ENCODE measurements at places on chromosomes 12 and 14.

DNA sequence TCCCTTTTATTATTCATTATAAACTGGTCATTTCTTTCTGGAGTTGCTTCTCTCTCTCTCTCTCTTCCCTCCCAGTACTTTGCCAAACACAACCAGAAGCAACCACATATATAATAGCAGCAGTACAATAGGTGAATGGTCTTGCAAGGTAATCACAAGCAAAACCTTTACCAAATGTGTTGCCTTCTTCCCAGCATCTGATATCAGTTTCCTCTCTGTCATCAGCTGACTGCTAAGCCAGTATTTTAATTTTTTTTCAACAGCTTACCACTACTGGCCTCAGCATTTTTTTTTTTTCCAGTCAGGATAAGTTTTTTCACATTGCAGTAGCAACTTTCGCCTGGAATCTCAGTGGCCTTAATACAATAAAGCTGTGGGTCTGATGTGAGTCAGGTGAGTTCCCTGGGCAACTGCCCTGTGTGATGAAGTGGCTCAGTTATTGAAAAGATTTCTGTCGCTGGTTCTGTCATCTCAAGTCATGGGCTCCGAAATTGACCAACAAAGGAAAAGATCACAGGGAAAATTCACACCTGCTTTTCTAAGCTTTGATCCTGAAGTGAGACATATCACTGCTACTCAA lies 282.5 kb upstream of the AMIGO2 start:
- no peak for DNase-seq

DNA sequence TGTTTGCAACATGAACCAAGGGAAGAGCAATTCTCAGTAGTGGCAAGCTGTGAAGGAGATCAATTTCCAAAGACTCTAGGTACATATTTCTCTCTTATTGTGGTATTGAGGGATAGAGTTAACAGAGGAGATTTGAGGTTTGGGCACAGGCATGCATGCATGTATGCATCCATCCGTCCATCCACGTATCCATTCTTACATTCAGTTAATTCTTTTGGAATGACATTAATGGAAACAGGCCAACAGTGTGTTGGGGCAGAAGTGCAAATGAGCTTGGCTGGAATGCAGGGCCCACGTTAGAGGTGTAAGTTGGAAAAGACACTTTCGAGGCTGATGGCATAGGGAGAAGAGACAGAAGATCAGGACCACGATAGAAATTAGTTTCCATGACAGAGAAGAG lies 216.9 kb upstream of the PELI2 start:
- no peak for DNase-seq

- no peak for DNase-seq
Measured at GRCh38 chr14:53368711-53369201, 215.6 kb upstream of the DDHD1 start.

DNA sequence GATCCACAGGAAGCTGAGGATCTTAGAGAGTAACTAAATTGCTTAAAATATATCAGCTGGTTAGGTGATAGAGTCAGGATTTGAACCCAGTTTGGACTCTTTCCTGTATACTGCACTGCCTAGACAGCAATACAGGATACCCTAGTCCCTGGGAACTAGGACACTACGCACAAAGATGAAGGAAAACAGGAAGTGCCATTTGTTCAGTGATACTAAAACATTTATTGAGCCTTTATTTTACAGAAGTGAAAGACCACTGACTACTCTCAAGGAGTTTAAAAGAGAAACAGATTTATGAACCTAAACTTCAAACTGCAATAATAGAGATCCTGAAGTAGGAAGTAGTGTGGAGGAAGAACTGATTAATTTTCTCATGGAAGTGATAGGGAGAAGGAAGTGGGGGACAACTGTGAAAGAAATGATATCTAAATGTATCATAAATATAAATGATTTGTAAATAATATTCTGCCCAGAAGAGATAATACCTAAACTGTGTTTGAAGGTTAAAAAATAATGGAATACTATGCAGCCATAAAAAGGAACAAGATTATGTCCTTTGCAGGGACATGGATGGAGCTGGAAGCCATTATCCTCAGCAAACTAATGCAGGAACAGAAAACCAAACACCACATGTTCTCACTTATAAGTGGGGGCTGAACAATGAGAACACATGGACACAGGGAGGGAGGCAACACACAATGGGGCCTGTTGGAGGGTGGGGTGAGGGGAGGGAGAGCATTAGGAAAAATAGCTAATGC lies 18.2 kb downstream of the MSRB3 start:
- no peak for DNase-seq

GRCh38 chr14:99909513-99910064 lies 116.4 kb downstream of the EML1 start:
- DNase-seq, result no peak

- no peak for DNase-seq
Measured at GRCh38 chr12:30567082-30567481, 128.6 kb downstream of the IPO8 start.

GRCh38 chr12:321606-322326 lies 59.1 kb upstream of the SLC6A13 start:
- DNase-seq, result no peak

DNA sequence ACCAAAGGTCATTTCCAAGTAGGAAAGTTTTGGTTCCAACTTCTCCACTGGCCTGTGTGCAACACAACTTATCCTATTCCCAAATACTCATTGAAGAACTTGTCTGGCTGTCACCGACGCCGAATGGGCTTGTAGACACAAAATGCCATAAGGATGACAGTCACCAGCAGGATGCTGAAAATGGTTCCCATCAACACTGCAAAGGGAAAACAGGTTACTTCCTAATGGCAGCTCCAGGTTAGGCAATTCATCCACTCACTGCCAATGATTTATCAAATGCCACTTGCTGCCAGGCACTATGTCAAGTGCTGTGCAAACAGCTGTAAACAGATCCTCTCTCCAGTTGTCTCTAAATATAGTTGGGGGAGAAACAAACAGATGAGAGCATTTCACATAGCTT lies 6.1 kb downstream of the C12orf76 start:
- DNase-seq, result no peak

- DNase-seq, result no peak
Measured at GRCh38 chr14:20774258-20774824, 6.1 kb downstream of the EDDM3B start.

GRCh38 chr12:48038085-48038484 lies 33.8 kb upstream of the COL2A1 start:
- DNase-seq, result no peak

DNA sequence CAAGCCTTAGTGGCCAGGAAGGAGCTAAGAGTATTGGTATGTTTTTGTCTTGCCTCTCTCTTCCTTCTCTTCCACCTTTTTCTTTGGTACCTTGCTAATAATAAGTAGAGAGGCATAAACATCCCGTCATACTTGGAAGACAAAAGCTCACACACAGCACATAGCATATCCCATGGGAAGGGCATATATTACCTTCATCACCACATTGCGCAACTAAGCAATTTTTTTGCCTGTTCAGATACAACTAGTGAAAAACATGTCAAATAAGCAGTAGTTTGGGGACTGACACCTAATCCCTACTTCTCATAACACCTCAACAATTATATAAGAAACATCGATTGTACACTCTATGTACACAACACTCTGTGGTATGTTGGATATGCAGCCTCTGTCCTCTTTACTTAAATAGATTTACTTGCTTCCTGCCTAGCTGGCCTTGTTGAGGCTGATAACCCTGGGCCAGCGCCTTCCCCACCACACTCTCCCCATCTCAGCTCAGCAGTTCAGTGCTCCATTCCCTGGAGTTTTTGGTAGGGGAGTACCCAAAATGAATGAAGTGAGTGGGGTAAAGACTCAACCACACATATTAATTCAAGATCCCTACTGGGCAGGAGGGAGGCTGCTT lies 35.4 kb downstream of the MBIP start:
- DNase-seq, result no peak

Data from NCI-H1092 (cell line).